ENCODE measurements at places on chromosomes 16 and 17.
A peak's percentile ranks its signal among the peaks of the same experiment; 100 is the strongest.

DNA sequence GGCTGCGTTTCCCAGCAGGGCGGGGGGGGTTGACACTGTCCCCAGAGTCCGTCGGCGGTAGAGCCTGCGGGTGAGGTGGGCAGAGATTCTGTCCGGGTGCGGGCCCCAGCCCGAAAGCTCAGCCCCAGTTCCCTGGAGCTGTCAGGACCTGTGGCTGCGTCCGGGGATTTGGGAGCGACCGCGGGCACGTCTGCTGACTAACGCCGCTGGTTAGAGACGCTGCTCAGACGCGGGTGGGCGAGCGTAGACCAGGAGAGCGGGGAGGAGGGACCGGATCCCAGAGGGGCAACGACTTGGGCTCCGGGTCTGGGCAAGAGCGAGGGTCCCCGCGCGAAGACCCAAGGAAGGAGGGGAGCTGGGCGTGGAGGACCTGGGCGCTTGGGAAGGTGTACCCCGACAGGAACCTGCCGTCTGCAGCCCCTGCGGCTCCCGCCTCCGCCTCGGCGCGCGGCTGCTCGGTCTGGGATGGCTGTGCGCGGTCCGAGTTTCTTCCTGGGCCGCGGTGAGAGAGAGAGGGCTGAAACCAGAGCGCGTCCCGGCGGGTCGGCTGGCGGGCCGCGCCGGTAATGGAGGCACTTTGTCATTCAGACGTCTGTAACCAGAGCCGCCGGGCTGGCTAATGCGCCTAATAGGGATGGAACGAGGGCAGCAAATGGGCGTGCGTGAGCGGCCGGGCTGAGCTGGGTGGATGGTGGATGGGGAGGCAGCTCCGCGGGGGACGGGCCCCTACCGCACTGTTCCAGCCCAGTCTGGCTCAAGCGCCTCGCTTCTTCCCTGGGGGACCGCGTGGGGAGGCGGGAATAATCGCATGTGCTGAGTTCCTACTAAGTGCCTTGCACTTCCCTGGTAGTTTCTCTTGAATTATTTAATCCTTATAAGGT is 2.3 kb downstream of the NGFR start:
- DNase-seq, result peak; percentile 30

- no peak for DNase-seq
Observed at GRCh38 chr16:89605186-89605970, 8.1 kb upstream of the DPEP1 start.

- no peak for DNase-seq
Observed at GRCh38 chr16:71474864-71475263, 12.8 kb upstream of the ZNF23 start.

- no peak for DNase-seq
Observed at GRCh38 chr17:17561408-17562145, 29.9 kb downstream of the PEMT start.

GRCh38 chr17:5705876-5706576 is 121.7 kb upstream of the NLRP1 start:
- DNase-seq, result no peak

DNA sequence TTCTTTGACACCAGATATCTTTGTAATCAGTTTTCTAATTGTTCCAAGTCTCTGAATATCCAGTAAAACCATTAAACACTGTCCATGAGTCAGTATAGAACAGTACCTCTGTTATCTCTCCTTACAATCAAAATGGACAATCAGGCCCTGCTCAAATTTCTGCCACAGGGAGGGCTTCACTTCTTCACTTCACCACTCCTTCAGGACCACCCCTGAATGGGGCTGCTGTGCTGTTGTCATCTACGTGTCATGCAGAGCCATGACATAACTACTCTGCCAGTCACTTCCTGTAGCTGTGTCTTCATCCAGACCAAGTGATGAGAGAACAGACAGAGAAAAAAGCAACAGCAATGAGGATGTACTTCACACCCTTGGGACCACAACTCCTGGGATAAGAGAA is 116.9 kb downstream of the TANC2 start:
- no peak for DNase-seq

GRCh38 chr16:72091217-72091616 is 2.2 kb downstream of the TXNL4B start:
- no peak for DNase-seq

DNA sequence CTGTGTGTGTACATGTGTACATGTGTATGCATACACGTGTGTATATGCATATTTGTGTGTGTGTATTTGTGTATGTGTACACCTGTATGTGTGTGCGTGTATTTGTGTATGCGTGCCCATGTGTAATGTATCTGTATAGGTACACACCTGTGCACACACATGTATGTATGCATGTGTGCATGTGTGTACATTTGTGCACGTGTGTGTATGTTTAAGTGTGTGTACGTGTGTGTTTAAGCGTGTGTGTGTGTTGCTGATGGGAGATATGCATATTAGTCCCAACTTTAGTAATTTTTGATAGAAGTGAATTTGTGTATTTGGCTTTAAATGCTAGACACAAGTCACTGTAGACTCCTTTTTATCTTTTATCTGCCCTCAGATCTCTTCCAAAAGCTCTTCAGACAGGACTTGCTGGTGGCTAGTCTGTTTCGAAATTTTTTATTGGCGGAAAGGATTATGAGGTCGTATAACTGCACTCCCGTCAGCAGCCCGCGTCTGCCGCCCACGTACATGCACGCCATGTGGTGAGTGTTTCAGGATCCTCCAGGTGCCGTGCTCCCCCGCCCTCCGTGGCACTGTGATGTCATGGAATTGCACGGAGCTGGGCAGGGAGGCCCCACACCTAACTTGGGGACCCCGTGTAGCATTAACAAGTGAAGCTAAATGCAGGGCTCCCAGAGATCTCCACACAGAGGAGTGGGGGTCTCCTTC is 168.8 kb upstream of the CHMP6 start:
- peak; percentile 44 for DNase-seq

GRCh38 chr17:19867329-19868078 is at the start of gene ULK2:
TSS of gene ULK2 (minus strand) at chr17:19867936. CDS start at chr17:19867417, 519 bp downstream.
- DNase-seq, result peak; percentile 67

DNA sequence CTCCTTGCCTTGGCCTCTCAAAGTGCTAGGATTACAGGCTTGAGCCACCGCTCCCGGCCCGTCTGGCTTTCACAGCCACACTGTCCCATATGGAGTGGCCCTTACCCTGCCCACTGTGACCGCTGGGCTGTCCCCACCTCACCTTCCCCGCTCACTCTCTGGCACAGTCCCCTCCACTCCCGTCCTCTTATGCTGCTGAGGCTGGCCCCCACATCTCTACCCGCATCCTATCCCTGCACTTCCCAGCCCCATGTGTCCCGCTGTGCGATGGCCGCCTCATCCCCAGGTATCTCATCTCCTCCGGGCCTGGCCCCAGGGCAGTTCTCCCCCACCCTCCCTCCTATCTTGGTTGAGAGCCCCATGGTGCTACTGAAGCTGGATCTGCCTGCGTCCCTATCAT is 93.2 kb downstream of the PGS1 start:
- no peak for DNase-seq

GRCh38 chr17:10600571-10600970 is 51.1 kb upstream of the MYH2 start:
- no peak for DNase-seq

Measured in stimulated activated CD4-positive, alpha-beta T cell treated with anti-CD3 and anti-CD28 coated beads, Interleukin-15, amount 100 ng/mL, for 24 hours (primary cell).